H9 (cell line): ENCODE measurements at places on chromosomes 2 and 18.

DNA sequence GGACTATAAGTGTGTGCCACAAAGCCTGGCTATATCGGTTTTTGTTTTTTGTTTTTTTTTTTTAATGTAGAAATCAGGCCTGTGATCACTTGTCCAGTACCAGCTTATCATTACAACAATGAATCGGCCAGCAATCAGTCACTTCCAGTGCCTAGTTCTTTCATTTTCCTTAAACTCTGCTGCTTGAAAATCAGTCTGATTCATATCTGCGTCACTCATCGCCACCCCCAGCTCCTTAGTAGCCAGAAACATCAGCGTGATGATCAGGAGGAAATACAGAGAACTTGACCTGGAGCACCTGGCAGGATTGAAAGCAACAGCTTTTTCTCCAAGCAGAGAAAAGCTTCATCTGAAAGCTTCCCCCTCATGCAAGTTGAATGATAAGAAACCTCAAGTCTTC lies 75.4 kb downstream of the SPTBN1 start:
- no peak for DNase-seq

- no peak for DNase-seq
Measured at GRCh38 chr18:35042389-35043071, 1.3 kb downstream of the MAPRE2 start.

GRCh38 chr2:99689145-99689742 lies 199.4 kb upstream of the REV1 start:
- DNase-seq = no peak

- DNase-seq = no peak
Measured at GRCh38 chr2:3242747-3243369, 134.8 kb downstream of the EIPR1 start.

GRCh38 chr2:117360586-117360985 lies 453.9 kb upstream of the DDX18 start:
- DNase-seq = no peak

GRCh38 chr18:59996370-59996966 lies 96.7 kb downstream of the PMAIP1 start:
- DNase-seq = no peak

DNA sequence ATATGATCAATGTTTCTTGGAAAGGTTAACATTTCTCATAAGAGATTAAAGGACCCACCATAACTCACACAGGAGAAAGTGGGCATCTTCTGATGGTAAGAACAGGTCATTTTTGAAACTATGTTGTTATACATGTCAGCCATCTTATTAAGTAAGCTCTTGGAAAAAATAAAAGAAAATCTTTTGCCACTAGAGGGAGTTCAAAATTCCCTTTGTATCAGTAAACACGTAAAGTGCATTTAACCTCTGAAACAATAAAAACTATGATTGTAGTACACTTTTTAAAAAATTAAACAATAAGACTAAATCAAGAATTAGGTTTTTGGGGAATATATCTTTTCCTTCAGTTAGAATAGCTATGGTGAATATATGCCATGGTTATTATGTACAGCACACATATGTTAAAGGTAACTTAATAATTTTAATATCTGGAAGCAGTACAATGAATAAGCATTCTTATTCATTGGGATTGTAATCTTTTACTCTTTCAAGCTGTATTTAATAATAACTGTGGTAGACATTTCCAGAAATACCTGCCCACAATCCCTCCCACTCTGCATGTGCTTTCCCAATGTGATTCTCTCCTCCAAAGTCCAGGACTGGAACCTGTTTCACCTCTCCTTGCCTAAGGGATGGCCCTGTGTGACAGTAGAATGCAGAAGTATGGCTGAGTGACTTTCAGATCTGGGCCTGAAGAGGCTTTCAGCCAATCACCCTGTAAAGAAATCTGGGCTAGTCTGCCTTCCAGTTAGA lies 64.2 kb downstream of the RBMS1 start:
- no peak for DNase-seq

GRCh38 chr18:46281185-46282176 lies 177.3 kb downstream of the HAUS1 start:
- DNase-seq = peak; percentile 80

DNA sequence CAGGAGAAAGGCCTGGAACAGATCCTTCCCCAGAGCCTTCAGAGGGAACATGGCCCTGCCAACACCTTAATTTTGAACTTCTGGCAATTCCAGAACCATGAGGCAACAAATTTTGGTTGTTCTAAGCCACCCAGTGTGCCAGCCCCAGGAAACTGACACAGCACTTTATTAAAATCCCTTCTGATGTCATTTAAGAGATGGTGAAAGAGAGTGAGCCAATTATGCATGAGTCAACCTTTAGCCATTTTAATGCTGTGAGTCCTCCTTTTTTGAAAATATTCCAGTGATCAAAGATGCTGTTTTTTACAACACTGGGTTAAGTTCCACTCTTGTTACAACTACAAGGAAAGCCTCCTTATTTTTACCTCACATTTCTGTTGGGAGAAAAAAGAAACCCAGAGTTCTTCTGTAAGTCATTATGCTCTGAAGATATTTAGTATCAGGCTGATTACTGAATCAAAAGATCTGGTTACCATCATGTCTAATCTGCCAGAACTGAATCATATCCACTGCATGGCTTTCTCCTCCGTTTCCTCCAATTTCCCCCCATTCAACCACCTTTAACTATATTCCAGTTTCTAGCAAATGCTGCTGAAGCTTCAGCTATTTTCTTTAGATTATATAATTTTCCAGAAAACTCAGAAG lies 235.4 kb downstream of the TXNL1 start:
- no peak for DNase-seq

DNA sequence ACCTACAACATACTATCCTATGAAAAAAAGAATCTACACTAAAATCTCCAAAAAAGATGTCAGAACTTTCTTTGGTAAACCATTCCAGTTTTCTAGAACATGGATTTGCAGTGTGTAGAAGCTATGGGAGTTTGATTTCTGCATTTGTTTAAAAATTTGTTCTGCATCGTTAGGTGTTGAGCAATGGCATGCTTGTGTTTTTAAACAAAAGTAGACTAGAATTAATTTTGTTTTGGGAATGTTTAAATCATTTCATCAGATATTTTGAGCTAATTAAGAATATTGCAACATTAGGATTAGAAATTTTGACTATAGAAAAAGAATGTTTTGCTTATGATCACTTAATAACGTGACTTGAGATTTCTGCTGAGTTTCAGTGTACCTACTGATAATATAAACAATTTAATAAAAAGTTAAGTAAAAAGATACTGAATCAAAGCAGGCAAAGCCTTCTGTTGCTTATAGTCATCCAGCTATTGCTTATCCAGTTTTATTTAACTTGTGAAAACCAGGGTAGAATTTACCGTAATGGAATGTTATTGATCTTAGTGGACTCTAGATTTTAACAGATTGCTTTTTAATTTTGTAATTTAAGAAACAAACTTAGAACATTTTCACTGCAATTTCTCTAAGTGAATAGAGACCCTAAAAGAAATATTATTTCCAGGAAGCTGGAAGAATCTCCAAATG lies 7.2 kb upstream of the TMEM182 start:
- DNase-seq = no peak

GRCh38 chr2:254241-254640 lies 9.6 kb downstream of the SH3YL1 start:
- DNase-seq = no peak

DNA sequence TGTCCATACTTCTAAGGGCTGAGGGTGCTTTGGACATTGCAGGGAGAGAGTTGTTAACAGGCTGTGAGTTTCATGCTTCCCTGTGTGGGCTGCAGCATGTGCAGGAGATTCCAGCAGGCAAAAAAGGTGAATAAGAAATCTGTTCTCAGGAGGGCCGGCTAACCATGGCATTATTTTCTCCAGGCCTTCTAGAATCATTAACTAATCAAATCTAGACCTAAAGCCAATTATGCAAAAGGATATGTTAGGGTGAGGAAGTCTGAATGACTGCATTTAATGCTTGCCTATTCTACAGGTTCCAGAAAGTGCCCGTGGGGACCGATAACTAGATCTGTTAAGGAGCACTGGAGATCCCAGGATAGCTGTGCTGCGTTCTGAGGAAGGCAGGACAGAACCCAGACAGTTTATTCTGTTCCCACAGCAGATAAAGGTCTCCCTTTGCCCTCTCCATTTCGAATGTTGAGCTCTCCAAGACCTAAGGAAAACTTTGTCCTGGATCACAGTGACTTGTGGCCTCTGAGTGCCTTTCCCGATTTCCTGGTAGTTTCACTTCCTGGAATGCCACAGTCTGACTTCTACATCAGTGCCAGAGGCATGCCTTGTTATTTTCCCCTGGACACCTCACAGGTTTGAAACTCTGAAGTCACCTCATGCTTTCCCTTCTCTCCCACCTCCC lies 50.0 kb upstream of the ZFP36L2 start:
- no peak for DNase-seq

DNA sequence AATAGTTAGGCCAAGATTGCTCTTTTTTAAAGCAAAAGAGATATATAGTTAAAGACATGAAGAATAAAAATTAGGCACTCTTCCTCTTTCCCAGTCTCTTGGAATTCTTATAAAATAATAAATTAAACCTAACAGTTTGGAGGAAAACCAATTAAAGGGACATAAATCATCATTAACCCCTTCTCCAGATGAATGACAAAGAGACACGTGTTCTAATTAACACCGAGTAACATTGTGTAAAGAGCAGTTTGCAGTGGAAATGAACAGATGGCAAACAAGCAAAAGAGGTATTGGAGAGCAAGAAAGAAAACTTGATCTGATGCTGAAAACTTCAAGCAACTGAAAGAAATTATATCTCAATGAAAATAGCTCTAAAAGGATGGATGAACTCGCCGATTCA lies 48.4 kb downstream of the BCL2 start:
- DNase-seq = no peak

DNA sequence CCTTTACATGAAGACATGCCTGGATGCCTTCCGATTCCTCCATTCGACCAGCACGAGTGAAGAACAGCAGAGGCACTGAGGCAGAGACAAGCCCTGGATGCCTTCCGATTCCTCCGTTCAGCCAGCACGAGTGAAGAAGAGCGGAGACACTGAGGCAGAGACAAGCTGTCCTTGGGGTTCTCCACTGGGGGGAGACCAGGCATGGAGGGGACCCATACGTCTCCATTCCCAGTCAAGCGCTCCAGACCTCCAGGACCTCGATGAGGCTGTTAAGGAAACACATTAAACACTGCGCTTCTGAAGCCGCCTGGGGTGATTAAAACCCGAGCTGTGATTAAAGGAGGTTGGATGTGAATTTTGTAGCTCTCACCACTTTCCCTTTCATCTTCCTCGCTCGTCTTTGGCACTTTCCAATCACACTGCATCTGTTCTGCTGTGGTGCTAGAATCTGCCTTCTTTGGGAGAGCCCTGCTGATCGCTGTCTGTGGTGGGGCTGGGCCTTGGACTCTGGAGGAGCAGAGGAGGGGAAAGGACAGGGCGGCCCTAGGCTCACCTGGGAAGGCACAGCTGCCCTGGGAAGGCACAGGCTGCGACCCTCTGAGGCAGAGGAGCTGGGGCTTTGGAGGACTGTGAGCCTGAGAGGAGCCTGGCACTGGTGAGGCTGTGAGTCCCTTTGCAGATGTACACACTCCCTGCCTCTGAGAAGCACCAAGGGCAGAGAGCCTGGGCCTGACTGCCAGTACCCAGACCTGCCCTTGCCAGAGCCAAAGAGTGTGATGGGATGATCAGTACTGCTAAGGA lies 463.1 kb upstream of the HS6ST1 start:
- peak; percentile 19 for DNase-seq

DNA sequence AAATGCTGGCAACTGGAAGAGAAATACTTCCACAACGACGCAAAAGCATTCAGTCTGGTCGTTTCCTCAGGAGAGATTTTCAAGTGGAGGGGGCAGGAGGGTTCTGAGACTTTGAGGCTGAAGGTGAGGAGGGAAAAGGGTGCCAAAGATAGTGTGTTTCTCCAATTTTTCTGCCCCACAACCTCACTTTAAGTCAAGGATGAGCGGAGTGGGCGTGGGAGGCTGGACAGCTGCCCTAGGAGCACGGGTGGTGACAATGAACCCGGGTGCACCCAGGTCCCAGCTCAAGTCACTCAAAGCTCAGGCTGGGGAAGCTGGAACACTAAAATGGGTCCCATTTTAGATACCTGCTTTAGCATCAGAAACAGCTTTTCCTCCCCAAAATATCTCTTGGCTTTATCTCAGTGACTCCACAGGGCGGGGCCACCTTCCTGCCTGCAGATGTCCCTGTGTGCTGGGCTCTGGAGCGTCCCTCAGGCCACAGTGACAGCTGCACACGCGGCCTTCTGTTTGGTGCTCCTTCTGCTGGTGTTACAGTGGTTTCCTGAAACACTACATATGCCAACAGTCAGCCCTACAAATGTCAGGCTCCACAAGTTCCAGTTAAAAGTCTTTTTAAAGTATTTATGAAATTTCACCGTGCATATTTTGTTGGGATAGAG lies 1.4 kb upstream of the MBP start:
- no peak for DNase-seq

DNA sequence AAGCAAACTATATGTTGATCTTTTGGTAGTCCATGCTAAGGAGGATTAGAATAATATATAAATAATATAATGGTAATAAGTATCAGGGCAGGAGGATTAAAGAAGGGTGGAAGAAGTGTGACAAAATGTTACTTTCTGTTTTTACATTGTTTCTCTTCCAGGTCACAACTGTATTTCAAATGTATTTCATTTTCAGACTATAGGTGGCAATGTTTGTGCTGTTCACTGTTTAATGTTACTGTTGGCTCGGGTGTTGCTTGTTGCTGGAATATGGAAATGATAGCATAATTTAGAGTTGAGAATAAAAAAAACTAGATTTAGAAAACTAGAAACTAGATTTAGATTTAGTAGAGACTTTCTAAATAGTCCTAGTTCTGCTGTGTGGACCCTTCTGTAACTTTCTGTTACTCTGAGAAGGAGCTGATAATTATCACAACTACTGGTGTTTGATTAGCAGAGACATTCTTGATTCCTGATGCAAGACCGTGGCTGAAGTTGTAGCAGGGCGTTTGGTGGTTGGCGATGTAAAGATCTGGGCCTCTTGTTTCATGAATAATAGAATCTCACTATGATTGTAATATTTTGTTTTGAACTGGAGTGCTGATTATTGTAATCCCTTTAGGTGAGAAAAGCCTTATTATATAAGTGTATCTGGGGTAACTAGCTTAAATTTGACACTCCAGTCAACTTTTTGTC lies 7.9 kb downstream of the NEDD4L start:
- DNase-seq = no peak

DNA sequence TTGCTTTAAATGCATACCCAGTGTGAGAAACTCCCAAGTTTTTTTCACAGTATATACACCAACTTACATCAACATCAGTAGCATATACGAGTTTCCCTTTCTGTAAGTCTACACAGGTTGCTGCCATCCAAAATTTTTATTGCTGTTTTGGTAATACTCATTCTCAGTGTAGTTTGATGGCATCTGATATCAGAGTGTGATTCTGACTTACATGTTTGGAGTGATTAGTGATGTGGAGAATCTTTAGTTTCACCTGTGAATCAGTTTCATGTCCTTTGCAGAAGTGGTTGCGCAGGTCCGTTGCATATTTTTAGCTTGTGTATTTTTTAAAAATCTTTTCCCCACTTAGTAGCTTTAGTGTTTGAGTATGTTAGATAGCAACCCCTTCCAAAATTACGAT lies 50.1 kb downstream of the CCDC74A start:
- DNase-seq = no peak
